ENCODE measurements at places on chromosomes 13 and 19.

DNA sequence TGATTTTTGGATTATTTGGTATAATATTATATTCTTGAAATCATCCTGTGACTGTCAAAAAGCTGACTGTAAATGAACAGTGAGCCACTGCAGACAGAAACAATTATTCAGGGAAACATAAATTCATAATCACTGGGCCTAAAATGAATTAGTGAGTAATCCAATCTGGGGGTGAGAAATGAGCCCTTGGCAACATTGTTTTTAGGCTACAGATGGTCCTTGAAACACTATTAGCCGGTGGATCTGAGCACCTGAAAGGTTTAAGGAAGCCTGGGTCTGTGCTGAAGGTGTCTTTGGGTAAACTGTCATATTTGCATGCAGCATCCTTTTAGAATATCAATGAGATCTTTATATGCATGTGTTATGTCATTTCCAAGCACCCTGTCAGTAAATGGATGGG, 290.7 kb downstream of the ATP8A2 start:
- DNase-seq: no peak

GRCh38 chr13:40536443-40537113, 129.9 kb downstream of the FOXO1 start:
- no peak for DNase-seq

DNA sequence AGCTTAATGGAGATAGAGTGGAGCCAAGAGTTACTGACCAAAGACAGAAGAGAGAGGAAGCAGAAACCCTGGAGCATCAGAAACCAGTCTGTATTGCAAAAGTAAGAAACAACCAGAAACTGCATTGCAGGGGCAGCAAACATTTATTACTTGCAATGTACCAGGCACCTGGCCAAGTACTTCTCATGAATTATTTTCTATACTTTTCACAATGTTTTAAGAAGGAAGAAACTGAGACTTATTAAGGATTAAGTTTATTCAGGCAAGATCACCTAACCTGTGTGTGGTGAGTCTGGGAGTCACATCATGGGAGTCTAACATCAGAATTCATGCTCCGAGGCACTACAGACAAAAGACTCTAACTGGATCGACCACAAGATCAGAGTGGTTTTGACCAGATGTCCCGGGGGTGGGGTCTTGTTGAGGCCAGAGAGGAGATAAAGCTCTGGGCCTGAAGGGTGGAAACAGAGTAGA, 47.4 kb downstream of the TNFRSF19 start:
- no peak for DNase-seq

- DNase-seq: no peak
These were observed 107.3 kb upstream of the SERP2 start for GRCh38 chr13:44266305-44266704.

- no peak for DNase-seq
These were observed 56.3 kb upstream of the GPR12 start for GRCh38 chr13:26816881-26817280.

DNA sequence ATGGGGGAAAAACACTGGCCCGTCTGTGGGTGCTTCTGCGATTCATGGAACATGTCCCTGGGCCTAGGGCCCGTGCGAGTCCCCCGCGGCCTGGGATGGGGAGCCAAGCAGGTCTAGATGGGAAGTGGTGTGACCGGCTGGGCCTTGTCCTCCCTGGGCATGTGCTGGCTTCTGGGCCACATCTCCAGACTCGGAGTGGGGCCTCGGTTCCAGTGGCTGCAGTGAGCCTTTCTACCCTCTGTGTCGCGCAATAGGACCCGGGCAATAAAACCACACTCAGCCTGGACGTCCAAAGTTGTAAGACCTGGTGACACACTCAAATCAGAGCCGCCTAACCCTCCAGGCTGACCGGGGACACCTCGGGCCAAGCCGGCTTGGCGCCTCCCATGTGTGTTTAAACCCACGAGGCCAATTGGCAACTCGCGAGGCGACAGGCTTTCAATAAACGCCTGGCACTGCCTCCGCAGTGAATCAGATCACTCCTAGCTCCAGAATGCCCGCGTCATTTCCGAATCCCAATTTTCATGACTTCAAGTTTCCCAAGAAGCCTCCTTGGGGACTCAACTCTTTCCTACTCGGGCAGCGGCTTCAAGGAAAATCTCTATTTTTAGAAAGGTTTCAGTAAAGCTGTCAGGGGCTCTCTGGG, 57.3 kb downstream of the KLF2 start:
- DNase-seq: no peak

- no peak for DNase-seq
These were observed 47.5 kb upstream of the RNF113B start for GRCh38 chr13:98224557-98224956.

DNA sequence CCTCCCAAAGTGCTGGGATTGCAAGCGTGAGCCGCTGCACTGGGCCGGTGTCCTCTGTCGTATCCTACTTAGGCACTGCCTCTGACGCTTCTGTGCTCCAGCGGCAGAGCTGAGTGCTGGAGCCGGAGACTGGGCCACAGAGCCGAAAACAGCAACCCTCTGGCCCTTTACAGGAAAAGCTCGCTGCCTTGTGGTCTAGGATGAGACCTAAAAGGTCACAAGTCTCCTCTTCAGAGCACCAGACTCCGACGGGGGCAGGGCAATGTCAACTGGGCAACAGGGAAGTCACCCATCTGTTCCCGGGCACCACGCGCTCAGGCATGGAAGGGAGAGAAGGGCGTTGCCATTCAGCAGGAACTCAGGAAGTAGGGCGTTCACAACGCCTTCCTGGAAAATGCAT, 91.7 kb downstream of the GADD45B start:
- DNase-seq: no peak

DNA sequence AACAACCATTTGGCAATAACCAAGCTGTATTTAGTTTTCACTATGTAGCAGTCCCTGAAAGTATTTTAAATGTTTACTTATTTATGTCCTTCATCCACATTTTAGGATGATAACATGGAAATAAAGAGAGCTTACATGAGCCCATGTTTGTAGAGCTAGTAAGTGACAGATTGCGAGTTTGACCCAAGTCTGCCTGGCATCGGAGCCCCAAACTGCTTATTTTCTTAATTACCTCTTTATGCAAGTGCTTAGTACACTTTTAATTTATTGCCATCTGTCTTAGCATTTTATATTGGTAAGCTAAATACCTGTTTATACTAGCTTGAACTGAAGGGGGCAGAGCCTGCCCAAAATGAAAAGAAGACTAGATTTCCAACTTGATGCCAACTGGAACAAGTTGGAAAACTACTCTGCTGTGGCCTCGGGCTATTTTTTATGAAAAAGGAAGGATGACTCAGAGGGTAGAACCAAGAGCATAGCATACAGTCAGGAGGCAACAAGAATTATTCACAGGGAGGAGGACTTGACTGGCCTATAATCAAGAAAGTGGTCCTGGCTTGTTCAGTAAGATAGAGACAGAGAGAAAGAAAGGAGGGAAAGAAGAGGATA, 150.2 kb downstream of the NDFIP2 start:
- DNase-seq: no peak

DNA sequence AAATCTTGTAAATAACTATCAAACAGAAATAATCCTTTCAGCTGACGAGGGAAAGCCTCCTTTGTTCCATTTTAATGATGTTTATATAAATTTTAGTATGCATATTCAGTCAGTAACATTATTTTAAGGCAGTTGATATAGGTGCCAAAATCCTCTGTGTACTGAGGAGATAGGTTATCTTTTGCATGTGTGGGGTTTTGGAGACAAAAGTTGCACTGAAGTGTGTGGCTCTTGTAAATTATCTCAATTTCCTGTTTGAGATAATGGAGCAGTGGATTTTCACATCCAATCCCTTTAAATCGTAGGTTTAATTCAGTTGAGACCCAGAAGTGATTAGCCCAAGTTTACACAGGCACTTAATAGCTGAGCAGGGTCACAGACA, 106.6 kb downstream of the RGCC start:
- DNase-seq: no peak

- DNase-seq: no peak
These were observed 99.0 kb downstream of the ARHGEF7 start for GRCh38 chr13:111213964-111214726.

DNA sequence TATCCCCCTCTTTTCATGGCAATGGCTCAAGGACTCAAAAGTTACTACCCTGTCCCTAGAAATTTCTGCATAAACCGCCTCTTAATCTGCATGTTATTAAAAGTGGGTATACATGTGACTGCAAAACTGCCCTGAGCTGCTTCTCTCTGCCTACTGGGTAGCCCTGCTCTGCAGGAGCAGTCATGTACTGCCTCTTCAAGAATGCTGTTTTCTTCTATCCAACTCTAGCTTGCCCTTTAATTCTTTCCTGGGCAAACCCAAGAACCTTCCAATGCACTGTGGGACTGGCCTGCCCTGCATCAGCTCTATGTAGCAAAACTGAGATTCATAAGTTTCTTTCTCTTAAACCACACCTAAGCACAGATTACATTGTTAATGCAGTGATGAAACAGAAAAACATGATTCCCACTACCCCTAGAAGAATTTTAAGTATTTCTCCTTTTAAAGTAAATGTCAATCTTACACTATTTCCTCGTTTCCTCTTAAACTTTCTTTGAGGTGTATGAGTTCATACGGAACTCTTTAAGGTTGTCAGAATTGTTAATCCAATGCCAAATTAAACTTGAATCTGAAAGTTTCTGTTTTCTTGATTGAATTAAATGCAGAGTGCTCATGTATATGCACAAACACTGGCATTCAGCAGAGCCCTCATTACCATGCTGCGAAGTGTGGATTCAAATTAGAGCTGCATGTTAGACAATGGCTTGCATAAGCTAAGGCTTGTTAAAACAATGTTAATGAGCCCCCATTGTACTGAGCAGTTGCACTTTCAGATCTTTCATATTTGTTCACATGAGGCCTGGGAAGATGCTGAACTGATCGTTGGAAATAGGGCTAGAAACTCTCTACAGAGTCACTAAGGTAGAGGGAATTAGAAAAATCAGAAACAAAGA, 669.9 kb upstream of the PCDH20 start:
- DNase-seq: no peak

DNA sequence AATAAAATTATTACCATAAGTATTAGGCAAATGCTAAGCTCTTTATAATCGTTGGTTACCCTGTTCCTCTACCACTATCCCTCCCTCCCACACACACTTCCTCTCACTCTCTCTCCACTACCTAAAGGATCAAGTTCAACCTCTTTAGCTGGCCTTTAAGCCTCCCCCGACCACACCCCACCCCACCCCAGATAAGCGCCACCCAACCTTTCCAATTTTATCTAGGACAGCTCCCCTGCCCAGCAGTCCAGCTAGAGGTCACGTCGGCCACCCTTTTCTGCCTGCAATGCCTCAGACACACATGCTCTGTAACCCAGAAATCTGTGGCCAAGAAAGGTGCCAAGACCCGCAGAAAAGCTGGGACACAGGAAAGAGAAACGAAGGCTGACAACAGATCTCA, 1.1 kb downstream of the LYPD4 start:
- no peak for DNase-seq

DNA sequence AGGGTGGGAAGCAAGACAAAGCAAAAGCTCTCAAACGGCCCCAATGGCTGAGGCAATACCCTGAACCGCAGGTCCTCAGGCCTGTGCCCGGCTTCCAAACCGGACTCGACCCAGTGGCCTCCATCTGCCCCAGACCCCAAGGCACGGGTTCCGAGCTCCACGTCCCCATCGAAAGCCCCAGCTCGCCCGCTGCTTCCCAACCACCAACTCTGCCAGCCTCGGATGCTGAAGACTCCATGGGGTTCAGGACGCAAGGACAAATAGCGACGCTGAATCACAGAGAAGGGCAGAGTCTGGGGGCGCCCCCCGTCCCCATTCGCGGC, 559 bp downstream of the POLR2E start:
- no peak for DNase-seq

- no peak for DNase-seq
These were observed 246.1 kb downstream of the UQCRFS1 start for GRCh38 chr19:28966737-28967399.

All from stimulated activated CD4-positive, alpha-beta T cell treated with anti-CD3 and anti-CD28 coated beads, Interleukin-2, amount 100 ng/mL, for 24 hours (primary cell).